ENCODE measurements at places on chromosomes 6 and 20.

GRCh38 chr6:125584468-125584939 is 164.9 kb upstream of the HEY2 start:
- no peak for DNase-seq

DNA sequence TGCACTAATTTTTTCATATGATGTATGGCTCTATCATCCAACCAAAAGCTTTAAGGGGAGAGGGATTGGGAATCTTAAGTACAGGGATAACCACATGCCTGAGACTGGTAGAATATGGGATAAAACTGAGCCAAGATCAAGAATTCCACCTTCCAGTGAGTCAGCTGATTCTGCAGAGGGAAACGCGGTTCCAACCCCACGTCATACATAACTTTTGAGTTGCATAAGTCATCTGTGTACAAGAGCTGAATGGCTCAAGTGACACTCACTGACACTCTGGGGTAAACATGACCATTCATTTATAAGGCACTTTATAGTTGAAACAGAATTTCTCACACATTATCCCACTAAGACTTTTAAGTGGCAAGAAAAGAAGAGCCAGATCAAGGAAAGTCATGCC is 16.4 kb downstream of the TRIM27 start:
- no peak for DNase-seq

DNA sequence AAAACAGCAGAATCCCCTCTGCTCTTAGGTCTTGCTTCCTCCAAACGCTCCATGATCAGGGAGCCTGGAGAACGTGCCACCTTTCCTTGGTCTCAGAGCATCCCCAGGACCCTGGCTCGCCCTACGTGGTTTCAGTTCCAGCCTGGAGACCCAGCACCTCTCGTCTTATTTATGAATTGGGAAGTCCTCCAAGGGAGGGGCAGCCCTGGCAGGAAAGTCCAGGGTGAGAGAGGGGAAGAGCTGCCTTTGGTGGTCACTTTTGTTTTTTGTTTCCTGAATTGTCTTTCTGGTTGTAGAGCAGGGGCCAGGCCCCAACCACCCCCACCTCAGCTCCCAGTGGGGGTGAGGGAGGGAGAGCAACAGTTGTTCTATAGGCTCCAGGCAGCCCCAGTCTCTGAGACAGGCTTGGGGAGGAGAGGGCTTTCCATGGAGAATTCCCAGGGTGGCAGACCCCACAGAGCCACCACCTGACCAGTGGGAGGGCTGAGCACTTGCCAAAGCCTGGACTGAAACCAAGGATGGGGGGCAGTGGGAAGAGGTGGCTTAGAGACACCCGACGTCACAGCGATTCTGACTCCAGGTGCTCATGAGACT is 88.8 kb downstream of the PRND start:
- DNase-seq = peak; percentile 57

GRCh38 chr20:44475694-44476560 is at the start of gene TTPAL:
TSS of gene TTPAL (plus strand) at chr20:44475874. CDS start at chr20:44480000, 4,126 bp downstream.
- DNase-seq = peak; percentile 96

DNA sequence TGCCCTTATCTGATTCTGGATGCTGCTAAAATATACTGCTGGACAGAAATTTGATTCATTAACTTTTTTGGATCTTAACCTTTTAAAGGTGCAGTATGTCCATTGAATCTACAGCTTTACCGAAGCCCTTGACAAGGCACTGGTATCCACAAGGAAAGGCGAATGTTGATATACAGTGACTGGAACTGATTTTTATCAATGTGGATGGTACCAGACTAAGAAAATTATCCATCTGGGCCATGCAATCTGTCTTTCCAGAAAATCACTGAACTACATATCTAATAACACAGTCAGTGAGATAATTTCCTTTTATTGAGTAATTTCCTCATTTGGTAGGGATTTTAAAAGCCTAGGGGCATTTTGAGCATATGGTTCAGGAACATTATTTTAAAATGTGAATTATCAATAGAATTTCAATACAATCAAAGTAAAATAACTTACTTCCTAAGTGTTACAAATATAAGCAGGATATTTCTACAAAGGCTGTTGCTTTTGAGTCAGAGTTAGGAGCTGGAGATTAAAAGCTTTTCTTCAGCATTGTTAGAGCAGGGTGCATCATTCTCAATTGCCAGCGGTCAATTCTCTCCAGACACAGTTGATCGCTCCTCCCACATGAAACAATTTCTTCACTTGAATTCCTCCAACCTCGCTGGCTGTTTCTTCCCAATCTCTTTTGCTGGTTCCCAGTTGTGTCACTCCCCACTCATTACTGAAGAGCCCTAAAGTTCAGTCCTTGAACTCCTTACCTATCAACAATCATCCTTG is 585.3 kb upstream of the FLRT3 start:
- no peak for DNase-seq

- no peak for DNase-seq
These were observed 66.1 kb downstream of the PRND start for GRCh38 chr20:4787820-4788219.

DNA sequence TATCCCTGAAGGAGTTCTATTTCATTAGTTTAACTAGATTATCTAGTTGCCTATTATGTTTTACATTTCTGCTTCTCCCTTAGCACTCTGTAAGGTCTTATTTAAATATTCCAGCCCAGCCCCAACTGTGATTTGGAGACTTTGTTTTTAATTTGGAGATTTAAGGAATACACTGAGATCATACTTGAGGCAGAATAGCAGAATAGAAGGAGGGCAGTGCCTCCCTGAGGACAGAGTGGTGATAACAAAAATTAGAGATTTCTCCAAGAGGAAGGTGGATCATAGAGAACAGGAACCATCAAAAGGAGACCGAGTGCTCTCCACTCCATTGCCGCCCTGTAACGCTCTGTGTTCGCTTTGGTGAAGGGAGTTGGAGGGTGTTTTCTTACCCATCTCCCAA is 14.8 kb upstream of the CD164 start:
- no peak for DNase-seq

GRCh38 chr6:147207837-147208754 is 3.9 kb downstream of the STXBP5 start:
- DNase-seq = no peak

DNA sequence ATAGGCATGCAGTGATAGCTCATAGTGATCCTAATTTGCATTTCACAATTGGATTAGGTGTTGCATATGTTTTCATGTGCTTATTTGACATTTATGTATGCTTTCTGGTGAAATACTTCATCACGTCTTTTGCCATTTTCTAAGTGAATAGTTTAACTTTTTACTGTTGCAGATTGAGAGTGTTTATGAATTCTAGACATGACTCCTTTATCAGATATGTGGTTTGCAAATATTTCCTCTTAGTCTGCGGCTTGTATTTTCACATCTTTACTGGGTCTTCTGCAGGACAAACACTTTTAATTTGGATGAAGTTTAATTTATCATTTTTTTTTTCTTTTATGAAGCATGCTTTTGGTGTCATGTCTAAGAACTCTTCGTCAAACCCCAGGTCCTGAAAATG is 39.2 kb downstream of the CCN2 start:
- no peak for DNase-seq

- DNase-seq = no peak
These were observed 268.8 kb upstream of the PRDM1 start for GRCh38 chr6:105817370-105817769.

- no peak for DNase-seq
These were observed 619.0 kb downstream of the DOK5 start for GRCh38 chr20:55094353-55094861.

GRCh38 chr6:90444160-90444714 is 142.6 kb downstream of the MAP3K7 start:
- no peak for DNase-seq

- DNase-seq = no peak
These were observed 31.9 kb upstream of the ZNF217 start for GRCh38 chr20:53625311-53626129.
